GM20000 (cell line): ENCODE measurements at places on chromosomes 2 and 18.
A peak's percentile ranks its signal among the peaks of the same experiment; 100 is the strongest.

DNA sequence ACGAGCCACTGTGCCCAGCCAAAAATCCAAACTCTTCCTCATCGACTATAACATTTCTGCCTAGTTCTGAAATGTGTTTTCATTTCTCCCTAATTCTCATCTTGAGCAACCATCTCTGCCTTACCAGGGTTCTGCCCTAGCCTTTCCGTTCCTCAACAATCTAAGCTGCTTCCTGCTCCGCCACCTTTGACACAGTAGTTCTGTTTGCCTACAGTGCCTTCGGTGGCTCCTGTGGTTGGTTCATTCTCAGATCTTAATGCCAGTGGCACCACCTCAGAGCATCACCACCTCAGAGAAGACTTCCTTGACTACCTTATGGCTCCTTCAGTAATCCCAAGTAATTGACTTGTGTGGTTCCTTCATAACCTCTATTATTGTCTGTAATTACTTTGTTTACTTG lies 3.8 kb downstream of the SOCS6 start:
- DNase-seq = no peak

- no peak for DNase-seq
These were observed 34.6 kb upstream of the POTEC start for GRCh38 chr18:14577971-14578370.

GRCh38 chr18:59729781-59730180 lies 32.6 kb upstream of the CCBE1 start:
- DNase-seq = no peak

- DNase-seq = no peak
These were observed 2.9 kb downstream of the DUSP11 start for GRCh38 chr2:73776869-73777519.

GRCh38 chr2:88400037-88400767 lies 52.3 kb downstream of the FOXI3 start:
- DNase-seq = no peak

DNA sequence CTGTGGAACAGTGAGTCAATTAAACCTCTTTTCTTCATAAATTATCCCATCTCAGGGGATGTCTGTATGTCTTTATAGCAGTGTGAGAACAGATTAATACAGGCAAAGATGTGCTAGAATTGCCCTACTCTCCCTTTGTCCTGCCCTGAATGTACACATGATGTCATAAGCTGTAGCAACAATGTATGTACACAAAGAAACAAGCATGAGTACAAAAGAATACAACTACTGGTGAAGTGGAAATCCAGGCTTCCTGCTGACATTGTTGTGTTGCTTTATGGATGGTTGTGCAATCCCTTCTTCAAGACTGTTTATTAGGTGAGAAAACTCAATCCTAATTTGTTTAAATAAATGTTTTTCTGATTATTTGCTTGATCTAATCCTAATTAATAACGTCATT lies 446.6 kb downstream of the DSC3 start:
- DNase-seq = no peak

DNA sequence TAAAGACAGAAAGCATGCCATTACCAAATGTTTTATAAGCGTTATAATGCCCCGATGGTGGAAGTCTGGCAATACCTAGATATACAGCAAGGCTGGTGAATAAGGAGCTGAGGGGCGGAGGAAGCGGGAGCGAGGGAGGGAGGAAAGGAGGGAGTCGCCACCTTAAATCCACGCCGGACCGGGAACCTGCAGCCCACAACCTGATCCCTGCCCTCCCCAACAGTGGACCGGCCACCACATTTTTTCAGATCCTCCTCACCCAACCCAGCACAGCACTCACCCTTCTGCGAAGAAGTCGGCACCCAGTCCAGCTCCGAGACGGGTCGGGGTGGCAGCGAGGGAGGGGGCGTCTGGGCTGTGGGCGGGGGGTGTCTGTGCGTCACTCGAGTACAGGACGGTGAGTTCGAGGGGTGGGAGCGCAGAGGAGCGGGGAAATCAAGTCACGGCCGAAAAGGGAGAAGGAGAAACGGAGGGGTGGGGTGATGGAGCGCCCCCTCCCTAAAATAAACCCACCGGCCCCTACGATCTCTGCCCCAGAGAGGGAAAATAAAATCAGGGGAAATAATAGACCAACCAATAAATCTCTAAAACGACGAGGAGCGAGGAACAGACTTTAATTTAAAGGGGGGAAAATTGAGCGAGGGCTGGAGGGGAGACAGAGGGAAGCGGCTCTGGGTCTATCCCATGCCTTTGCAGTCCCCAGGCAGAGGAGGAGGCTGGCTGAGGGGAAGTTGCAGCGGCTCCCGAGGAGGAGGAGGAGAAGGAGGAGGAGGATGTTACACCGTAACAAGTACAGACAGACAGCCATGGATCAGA lies 96.5 kb upstream of the SERTAD2 start:
- no peak for DNase-seq

GRCh38 chr18:25467226-25467987 lies 115.4 kb upstream of the ZNF521 start:
- DNase-seq = no peak

GRCh38 chr2:40244251-40244650 lies 207.6 kb downstream of the SLC8A1 start:
- no peak for DNase-seq

- no peak for DNase-seq
These were observed 40.3 kb upstream of the AFF3 start for GRCh38 chr2:100182494-100183361.

- no peak for DNase-seq
These were observed 120.7 kb upstream of the AGAP1 start for GRCh38 chr2:235373171-235373570.

DNA sequence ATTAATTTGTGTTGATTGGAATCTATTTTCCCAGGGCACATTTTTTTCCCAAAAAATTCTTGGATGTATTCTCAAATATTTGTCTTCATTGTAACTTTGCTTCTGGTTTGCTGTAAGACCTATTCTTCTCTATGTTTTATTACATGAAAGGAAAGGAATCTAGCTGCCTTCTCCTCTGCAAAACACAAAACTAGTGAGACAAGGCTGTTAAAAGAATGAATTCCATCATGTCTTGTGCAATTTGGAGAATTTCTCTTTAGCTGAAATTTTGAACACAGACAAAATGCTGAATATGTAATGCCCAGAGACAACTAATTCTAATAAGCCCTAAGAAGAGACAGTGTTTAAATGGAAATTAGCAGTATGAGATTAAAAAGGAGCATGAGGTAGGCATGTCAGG lies 275.9 kb downstream of the CDH20 start:
- no peak for DNase-seq

DNA sequence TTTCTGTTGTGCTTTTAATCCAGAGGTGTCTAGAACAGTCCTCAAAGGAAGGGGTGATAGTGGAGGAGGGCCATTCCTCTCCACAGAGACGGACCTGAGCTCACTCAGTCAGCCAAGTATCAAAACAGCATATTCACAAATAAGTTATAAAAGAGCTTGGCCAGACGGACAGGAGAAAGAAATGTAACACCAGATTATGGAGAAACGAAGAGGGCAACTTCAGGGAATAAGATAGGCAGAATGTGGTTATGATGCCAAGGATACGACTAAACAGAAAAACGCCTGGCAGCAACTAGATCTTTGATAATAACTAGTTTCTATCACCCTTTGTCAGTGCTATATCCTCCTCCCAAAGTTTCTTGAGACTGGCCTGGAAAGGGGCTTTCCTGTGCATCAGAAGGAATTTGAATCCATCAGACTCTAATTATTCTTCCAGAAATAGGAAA lies 42.5 kb downstream of the MAP4K3 start:
- no peak for DNase-seq

DNA sequence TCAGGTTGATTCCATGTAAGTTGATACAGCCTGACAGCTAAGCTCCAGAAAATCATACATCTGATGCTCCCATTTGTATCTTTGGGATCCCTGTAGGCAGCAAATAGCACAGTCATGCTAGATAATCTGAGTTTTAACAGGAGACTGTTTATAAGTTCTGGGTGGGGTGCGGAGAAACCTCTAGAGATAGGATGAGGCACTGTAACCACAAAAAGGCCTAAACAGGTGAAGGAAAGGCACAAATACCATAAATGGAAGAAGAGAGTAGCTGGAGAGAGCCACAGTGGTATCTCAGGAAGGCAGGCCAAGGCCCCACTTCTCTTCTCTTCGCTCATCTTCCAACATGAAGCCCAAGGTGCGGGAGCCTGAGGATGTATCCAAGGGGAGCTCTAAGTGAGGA lies 18.1 kb upstream of the B4GALT6 start:
- no peak for DNase-seq

- DNase-seq = no peak
These were observed 256.0 kb downstream of the TNS1 start for GRCh38 chr2:217746808-217747207.

- DNase-seq = peak; percentile 20
These were observed 298.8 kb downstream of the ZNF407 start for GRCh38 chr18:74896390-74896991.

- DNase-seq = no peak
These were observed 218.4 kb downstream of the ANAPC1 start for GRCh38 chr2:111665551-111666116.

GRCh38 chr2:163600801-163601200 lies 135.0 kb downstream of the FIGN start:
- DNase-seq = no peak

DNA sequence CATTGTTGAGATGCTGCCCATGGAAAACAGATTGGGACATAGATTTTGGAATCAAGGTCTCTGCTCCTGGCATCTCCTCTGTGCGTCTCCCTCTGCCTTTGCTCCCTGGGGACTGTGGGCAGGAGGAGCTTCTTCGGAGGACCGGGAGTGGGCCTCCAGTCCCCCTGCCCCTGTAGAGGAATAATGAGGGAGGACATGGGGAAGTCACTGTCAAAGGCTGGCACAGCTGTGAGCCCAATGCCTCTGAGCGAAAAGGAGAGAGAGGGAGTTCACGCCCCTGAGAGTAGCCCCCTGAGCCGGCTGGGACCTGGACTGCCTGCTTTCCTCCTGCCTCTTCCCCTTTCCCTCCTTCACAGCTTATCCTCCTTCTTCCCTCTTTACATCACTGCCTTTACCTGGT lies 195.0 kb downstream of the LOXHD1 start:
- DNase-seq = no peak

DNA sequence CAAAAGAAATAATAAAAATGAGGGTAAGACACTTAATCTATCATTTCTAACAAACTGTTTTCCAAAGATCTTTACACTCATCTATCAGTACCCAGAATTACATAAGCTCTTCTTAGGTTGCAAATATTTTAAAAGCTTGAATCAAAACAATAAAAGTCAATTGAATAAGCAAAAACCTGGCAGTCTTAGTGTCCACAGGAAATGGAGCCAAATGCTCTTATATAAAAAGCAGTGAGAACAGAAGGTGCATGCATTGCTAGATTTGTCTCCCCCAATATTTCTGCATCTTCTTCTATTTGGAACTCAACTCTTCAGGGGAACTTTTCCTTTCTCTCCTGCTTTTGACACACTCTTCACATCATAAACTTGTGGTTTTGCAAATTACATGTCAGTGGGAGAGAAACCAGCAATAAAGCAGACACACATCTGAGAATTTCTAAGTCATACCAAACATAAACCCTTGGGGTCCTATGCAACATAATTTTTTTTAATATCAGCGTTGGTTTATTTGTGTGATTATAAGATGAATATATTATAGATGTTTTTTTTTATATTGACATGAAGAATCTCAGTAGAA lies 343.9 kb upstream of the ACVR2A start:
- no peak for DNase-seq

GRCh38 chr2:57864926-57865325 lies 181.7 kb upstream of the VRK2 start:
- no peak for DNase-seq

DNA sequence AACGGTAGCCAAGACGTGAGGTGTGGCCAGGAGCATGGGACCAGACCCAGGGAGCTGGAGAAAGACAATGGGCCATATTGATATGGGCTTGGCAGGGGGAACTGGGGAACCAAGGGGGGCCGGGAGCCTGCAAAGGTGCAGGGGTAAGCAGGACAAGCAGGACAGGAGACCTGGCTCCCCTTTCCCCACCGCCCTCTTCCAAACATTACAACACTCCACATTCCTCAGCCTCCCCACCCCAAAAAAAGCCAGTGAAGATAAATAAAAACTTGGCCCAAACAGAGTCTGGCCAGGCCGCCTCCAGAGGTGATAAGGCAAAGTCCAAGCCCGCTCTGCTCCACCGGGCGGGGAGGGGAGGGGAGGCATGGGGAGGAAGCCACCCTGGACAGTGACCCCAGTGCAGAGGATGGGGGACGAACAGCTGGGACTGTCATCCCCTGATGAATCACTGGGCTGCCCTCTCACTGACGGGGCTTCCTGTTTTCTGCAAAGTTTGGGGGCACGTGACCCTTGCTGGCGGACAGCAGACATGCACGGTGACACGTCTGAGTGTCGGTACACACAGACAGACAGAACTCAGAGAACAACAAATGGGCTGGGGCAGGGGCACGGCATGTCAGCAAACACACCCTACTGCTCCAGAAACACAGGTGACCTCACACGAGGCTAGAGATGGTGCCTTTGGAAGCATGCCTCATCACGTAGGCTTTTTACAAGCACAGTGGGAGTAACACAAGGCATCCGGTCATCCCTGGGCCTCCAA lies 100.2 kb downstream of the TNS1 start:
- DNase-seq = no peak

- DNase-seq = no peak
These were observed 1.6 kb upstream of the RTP5 start for GRCh38 chr2:241867776-241868420.
